ENCODE measurements at places on chromosomes 2 and 18.
A peak's percentile ranks its signal among the peaks of the same experiment; 100 is the strongest.

- no peak for DNase-seq
These were observed 11.1 kb downstream of the CHRNA1 start for GRCh38 chr2:174753038-174753633.

- DNase-seq, result no peak
These were observed 306.0 kb upstream of the COL3A1 start for GRCh38 chr2:188668017-188668680.

DNA sequence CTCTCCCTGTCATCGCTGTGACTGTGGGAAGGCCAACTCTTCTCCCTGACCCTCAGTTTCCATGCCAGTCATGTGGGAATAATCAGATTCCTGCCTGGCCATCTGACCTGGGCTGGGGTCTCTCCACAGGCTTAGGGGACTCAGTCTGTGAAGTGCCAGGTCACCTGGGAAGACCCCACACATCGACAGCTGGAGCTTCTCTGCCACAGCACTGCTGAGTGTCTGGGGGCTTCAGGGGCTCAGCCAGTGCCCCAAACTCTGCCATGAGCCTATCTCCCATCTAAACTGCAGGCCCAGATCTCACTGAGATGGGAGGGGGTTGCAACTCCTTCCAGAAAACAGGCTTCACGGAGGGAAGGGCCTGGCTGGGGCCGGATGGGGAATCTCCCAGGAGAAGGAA lies 42.0 kb upstream of the OTOS start:
- no peak for DNase-seq

DNA sequence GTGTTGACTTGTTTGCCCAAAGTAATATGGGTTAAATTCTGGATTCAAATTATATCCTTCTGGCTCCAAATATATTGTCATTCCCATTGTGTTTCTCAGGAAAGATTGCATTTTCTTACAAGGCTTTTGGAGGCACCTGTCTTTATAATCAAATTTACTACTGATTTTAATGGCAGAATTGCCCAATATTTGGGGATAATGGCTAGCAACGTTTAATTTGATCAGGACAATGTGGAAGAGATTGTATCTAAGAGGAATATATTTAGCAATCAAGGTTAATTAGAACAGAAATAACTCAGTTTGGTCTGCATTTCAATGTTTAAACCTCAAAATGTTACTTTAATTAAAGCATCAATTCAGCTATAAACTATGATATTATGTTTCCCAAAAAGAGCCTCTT lies 41.7 kb upstream of the ZNF804A start:
- DNase-seq, result no peak

DNA sequence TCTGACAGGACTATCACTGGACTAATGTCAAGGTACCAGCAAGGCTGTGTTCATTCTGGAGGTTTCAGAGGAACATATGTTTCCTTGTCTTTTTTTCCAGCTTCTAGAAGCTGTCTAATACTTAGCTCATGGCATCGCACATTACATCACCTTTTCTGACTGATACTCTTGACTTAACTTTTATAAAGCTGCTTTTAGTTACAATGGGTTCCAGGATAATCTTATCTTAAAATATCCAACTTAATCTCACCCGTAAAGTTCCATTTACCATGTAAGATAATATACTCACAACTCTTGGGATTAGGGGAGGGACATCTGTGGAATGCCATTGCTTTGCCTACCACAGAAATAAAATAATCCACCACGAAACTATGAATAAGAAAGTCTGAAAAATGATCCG lies 394.2 kb downstream of the CDH19 start:
- no peak for DNase-seq

GRCh38 chr2:105771836-105772235 lies 27.1 kb downstream of the NCK2 start:
- DNase-seq, result no peak

DNA sequence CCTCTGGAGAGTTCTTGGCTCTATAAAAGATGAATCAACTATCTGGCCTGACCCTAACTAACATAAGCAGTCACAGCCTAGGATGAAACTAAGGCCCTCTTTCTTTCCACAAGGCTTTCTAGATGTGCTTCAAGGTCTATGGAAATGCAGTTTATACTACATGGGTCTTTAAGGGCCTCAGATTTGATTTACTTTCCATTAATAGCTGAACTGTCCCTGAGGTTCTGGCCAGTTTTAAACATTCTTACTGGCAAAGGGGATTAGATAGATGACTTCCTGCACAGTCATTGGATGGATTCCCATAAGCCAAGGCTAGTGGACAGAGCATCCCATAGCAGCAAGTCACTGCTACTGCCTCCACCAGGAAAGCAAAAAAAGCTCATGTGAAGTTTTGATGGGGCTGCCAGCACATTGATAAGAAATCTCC lies 38.1 kb upstream of the LCLAT1 start:
- DNase-seq, result no peak

DNA sequence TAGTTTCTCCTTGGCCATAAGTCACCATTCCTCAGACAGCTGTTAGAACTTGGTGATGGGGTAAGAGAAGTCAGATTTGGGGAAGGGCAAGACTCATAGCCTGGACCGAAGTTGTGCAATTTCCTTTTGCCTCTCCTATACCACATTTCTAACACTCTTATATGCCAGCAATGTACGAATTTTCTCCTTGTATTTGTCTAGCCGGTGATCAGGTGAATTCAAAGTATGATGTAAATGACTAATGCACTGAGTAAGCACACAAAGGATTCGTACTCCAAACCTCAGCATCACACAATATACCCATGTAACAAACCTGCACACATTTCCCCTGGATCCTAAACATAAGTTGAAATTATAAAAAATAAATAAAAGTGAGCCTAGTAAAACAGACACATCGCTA lies 1143.5 kb upstream of the CELF4 start:
- DNase-seq, result no peak

- DNase-seq, result no peak
These were observed 62.4 kb upstream of the GCFC2 start for GRCh38 chr2:75772908-75773630.

- DNase-seq, result no peak
These were observed 21.6 kb downstream of the ATG16L1 start for GRCh38 chr2:233273120-233273519.

DNA sequence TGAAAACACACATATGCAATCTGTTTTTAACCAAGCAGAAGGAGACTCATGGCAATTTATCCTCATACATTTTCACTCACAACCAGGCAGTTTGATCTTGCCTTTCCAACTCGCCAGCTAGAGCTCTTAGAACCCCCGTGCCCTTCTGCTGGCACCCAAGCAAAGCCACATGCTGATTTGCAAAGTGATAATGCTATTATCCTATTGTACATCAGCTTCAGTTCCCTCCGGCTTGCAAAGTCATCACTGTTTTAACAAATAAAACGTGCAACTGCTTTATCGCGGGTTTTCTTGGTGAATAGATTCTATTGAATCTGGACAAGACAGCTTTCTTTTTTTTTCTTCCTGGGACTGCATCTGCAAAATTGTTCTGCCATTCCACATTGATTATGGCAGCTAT lies 314.6 kb downstream of the LNPK start:
- DNase-seq, result no peak

- no peak for DNase-seq
These were observed 14.9 kb downstream of the ELMOD3 start for GRCh38 chr2:85369500-85369899.

GRCh38 chr2:240216167-240216566 lies 75.7 kb upstream of the OTOS start:
- DNase-seq, result no peak

GRCh38 chr2:184620367-184620766 lies 22.0 kb downstream of the ZNF804A start:
- DNase-seq, result no peak

DNA sequence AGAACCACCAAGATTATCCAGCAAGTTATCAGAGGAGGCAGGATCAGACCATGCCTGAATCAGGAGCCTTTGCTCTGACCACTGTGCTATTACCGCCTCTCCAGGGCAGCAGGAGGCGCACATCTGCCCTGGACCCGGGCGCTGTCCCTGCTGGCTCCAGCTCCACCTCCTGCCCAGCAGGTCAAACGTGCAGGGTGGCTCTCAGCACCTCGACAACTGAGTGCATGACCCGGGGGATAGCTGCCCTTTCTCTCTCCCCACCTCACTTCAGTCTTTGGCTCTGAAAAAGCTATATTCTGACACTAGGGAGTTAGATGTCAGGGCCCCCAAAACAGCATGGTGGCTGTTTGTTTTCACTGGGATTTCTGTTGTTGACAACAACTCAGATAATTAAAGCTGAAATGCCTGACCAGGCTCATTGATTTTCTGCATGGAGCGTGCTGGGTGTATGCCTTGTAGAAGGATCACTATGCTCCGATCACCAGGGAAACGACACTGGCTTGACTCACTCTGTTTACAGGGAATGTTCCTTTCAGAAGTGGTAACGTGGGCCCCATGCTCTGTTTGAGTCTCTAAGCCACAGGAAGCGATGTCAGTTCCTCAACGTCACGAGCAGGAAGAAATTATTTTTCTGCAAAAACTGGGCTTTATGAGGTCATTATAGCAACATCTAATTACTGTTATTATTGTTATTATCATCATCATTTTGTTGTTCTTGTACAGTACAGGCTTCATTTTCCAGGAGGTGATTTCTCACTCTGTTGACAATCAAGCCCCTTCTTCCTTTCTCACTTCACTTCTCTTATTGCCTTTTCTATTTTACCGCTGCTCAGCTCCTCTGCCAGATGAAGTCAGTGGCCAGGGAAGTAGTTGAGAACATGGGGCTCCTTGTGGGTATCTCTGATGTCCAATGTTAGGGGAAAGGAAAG lies 125.6 kb downstream of the PLB1 start:
- DNase-seq, result peak; percentile 95

- DNase-seq, result no peak
These were observed 777.6 kb upstream of the SOX11 start for GRCh38 chr2:4914551-4914950.

- no peak for DNase-seq
These were observed 7.0 kb downstream of the FAM228A start for GRCh38 chr2:24181849-24182248.

- no peak for DNase-seq
These were observed 76.9 kb downstream of the NDUFA10 start for GRCh38 chr2:239948100-239948881.

GRCh38 chr2:190407246-190407661 lies 901 bp upstream of the MFSD6 start:
- DNase-seq, result peak; percentile 88

DNA sequence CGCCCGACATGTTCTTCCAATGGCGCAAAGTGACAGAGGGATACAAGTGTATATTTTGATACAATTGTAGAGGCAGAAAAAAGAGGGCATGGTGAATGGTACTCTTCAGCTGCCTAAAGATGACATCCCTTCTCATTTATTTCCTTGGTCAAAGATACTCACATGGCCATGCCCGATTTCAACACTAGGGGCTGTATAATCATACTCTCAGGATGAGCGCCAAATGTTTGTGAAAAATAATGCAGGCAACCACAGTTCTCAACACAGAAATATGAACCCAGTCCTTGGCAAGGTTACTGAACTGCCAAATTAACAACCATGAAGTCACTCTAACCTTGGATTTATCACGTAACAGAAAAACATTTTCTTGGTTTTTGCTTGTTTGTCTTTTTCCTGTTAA lies 204.4 kb downstream of the CCDC102B start:
- no peak for DNase-seq

- peak; percentile 63 for DNase-seq
These were observed 15.4 kb upstream of the XDH start for GRCh38 chr2:31429759-31430438.

DNA sequence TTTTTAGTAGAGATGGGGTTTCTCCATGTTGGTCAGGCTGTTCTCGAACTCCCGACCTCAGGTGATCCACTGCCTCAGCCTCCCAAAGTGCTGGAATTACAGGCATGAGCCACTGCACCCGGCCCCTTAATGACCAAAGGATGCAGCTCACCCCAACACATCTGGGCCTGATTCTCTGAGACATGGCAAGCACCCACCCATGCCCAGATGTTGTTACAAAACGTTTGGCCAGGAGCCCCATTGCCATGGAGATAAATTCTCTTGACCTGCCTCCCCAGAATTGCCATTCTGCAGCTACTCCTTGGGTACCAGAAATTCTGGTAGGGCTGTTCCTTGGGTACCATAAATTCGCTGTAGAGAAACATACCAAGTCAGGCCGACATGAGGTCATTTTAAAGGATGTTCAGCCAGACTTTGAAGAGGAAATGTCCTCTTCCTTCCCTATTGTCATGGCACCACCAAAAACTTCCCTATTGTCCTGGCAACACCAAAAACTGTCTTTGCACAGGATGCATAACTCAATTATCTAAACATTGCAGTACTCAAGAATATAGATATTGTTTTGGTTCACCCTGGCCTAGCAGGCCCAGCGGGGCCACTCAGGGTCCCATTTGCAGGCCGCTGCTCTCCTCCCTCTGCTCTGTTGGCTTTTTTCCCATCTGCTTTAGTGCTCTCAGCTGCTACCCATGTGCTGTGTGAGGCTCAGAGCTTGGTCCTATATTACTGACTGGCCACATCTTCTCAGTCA lies 160.9 kb upstream of the TTC39C start:
- no peak for DNase-seq

DNA sequence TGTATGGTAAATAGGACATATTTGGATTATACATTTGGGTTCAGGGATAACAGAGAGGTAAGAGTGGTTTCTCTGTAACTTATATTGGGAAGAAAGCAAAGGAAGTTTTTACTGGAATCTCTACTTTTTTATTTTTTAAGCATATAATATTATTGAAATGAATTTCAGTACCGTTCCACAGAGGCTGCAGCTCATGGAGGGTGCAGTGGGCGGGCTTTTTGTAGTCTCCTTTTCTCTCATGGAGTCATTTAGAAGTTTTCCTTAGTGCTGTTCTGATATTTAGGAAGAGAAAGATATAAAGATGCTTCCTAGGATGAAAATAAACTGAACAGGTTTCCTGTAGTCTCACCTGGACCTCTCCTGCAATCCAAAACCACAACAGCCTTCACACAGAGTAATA lies 1153.3 kb upstream of the TMEFF2 start:
- DNase-seq, result no peak

DNA sequence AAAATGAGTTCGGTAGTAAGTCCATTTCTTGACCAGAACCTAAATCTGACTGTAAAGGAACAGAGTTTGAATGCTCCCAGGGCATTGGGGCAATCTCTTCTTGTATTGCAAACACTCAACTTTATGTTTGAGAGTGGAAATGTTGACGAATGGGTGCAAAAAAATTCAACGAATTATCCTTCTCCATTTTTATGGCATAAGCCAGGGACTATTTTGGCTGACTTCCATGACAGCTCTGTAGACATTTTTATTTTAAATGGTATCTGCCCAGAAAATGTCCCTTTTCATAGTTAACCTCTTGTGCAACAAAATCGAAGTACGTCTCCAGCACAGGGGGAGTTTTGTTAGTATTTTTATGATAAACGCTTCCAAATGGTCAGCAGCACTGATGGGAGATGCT lies 3.7 kb downstream of the MLPH start:
- no peak for DNase-seq
